ENCODE measurements at places on chromosomes 16 and 17.

DNA sequence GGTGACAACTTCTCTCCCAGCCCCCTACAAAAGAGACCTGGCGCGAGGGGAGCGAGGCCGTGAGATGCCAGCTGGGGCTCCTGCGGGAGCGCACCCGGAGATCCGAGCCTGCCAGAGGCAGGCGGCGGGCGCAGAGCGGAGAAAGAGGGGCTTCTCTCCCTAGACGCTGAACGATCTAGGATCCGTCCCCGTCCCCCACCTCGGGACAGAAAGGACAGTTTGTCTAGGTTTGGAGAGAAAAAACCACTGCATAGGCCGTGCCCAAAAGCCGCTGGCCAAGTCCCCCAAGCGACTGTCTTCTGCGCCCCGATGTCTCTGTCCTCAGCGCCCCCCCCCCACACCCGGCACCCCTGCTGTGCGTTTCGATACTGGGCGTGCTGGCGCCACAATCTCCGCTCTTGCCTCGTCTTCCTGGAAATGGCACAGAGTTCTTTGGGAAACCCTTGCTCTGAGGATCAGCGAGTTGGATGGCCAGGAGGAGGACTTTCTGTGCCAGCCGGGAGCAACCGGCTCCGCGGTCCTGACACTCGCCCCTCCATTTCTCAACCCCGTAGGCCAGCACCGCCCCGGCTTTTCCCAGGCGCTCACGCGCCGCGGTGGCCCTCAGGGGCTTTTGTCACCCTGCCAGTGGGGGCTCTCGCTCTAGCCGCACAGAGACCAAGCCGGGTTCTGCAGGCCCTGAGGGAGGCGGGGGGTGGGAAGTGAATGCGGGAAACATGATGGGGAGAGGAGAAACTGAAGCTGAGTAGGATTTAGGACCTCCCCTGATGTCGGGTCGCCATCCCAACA lies 1.0 kb downstream of the SSTR2 start:
- DNase-seq = no peak

DNA sequence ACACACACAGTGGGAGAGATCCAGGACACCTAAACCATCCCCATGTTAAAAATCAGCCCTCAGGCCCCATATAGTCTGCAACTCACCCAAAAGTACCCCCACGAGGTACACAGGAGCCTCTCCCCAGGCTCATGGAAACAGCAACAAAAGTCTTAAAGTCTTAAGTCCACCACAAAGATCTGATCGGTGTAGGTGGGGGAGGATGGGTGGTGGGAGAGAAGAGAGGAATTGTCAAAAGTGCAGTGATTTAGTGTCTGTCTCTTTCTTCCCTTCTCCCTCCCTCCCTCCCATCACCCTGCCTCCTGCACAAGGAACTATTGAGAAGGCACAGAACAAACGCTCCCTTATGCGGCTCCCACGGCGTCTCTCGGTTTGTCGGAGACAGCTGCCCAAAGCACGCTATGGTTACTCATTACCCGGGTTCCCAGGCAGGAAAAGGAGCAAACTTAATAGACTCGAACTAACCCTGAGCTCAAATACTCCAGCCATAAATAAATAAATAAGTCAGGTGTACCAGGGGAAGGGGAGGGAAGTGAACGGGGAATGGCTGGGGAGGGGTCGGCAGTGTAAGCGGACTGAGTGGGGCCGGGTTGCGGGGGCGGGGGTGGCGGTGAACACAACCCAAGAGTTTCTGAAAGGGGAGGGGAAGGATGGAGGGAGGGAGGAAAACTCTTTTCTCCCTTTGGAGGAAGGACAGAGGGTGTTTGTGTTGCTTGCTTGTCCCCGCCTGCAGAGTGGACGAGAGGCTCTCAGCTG lies 477.4 kb downstream of the SLC39A11 start:
- peak; percentile 89 for DNase-seq

DNA sequence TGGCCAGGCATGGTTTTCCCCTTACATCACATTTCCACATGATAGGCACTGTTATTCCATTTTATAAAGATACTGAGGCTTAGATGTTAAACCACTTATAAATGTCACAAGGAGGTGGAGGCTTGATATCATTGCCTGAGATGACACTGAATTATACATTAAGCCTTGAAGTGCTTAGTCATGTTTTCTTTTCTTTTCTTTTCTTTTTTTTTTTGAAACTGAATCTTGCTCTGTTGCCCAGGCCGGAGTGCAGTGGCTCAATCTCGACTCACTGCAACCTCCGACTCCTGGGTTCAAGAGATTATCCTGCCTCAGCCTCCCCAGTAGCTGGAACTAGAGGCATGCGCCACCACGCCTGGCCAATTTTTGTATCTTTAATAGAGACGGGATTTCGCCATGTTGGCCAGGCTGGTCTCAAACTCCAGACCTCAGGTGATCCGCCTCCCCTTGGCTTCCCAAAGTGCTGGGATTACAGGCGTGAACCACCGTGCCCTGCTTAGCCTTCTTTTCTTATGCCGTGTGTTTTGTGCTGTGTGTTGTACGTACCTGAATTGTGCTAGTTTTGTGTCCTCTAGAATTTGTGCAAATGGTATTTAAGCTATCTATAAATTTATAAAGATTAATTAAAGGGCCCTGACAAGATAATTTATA lies 1.2 kb downstream of the DNAJA3 start:
- no peak for DNase-seq

- DNase-seq = no peak
Measured at GRCh38 chr17:79944821-79945391, 90.8 kb downstream of the TBC1D16 start.

DNA sequence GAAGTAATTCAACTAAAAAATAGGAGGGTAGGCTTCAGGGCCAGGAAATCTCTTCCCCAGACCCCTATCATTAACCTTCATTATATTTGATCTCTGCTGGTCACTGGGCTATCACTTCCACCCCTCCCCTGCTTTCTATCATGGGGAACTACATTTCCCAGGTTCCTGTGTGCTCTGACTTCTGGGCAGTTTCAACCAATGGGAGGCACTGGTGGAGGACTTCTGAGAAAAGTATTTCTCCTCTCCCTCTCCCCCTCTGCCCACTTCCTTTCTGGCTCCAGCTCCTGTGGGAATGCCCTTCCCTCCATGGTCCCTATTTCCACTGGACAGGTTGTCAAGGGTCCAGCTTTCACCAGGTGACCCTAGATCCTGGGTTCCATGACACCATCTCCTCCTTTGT lies 364.4 kb downstream of the C16orf95 start:
- DNase-seq = no peak

DNA sequence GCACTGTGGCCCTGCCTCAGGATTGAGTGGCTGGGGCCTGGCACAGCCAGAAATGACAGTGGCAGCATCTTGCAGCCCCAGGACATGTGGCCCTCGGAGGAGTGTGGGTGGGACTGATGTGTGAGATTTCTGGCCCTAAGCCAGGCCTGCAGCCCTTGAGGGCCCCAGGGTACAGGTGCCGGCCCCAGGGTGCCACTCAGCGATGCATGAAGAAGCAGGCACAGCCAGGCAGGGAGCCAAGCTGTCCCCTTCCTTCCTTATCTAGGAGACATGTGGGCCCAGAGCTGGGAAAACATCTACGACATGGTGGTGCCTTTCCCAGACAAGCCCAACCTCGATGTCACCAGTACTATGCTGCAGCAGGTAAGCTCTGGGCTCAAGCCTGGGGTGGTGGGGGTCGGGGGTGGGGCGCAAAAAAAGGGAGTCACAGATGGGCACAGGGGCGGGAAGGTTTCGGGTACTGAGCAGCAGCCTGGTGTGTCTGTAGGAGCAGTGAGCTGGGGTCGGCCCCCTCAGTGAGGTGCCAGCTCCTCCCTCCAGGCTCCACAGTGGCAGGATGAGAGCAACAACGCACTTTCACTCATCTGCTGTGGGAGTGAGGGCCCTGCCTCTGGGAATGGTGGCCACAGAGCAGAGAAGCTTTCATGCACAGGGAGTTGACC lies 4.1 kb downstream of the ACE start:
- no peak for DNase-seq

DNA sequence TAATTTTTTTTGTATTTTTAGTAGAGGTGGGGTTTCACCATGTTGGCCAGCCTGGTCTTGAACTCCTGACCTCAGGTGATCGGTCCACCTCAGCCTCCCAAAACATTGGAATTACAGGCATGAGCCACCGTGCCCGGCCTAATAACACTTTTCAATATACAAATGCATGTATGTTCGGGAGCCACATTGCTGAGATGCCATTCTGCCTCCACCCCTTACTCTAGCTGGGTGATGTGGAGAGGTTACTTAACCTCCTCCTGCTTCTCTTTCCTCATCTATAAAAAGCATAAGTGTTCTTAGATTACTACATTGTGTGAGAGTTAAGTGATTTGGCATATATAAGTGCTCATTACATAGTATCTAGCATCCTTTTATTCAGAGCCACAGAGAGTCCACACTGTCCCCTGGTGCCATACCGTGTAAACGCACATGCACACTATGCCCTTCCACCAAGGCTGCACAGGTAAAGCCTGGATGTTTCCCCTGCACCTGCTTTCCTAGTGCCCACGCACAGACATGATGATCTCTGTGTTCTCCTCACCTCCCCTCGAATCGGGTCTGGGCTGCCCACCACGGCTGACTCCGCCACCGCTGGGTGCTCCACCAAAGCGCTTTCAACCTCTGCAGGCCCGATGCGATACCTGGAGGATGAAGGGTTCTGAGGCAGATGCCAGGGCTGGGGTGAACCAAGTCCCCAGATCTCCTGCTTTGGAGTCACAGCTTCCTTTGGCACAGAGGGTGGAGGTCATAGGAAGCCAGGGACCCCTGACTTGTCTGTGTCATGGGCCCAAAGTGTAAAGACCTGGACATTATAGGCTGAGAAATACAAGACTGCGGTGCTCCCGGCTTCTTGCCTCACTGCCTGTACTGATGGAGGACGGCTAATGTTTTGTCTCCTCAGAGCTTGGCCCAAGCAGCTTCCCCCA lies 49.0 kb upstream of the ACSM2B start:
- no peak for DNase-seq
